ENCODE measurements at places on chromosomes 16 and 17.
A peak's percentile ranks its signal among the peaks of the same experiment; 100 is the strongest.

GRCh38 chr17:71098071-71098470 is 928.7 kb downstream of the KCNJ2 start:
- no peaks in the 10 kb centered on the region for H3K4me1 ChIP-seq
- H3K27ac ChIP-seq: no peak overlapping the region
- H3K36me3 ChIP-seq: no peaks in the 10 kb centered on the region
- peaks cover 8% of the 10 kb centered on the region for H3K27me3 ChIP-seq
- DNase-seq: no peak

GRCh38 chr17:79988185-79988971 is 47.3 kb downstream of the TBC1D16 start:
- no peak for DNase-seq
- peaks cover 41% of the 10 kb centered on the region for H3K4me1 ChIP-seq
- peak overlapping the region; percentile 15 for H3K27ac ChIP-seq
- H3K36me3 ChIP-seq: no peaks in the 10 kb centered on the region
- no peak overlapping the region for H3K4me3 ChIP-seq

DNA sequence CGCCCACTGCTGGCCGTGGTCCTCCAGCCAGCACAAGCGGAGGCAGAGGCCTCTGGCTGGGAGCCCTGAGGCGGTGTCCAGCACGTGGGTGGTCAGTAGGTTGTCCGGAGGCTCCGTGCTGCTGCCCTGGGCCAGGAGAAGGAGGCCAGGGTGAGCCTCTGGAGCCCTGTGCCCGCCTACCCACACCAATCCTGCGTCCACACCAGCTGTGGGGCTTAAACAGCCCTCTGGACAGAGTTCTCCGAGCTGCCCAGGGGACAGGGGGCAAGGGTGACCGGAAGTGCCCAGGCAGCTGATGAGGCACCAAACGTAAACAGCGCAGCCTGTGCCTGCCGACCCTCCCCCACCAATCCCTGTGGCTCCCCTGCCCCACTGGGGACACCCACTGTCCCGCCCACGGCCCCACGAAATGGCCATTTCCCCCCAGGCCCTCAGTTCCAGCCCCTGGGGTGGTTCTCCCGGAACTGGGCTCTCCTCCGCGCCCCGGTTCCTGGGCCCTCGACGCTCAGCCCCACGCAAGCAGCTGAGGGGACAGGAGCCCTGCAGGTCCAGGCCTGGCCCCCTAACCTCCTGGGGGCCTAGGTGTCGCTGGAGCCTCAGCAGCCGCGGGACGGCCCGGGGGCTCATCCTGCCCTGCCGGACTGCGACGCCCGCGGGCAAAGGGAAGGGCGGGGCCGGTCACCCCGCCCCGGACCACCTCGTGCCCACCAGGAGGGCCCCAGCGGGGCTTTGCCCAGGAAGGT is 27.9 kb upstream of the DBNDD1 start:
- peaks cover 14% of the 10 kb centered on the region for H3K27me3 ChIP-seq
- H3K4me1 ChIP-seq: peaks cover 3% of the 10 kb centered on the region
- H3K36me3 ChIP-seq: peaks cover 8% of the 10 kb centered on the region
- peak overlapping the region; percentile 53 for H3K4me3 ChIP-seq
- no peak for DNase-seq
- no peak overlapping the region for H3K27ac ChIP-seq

- H3K27me3 ChIP-seq: no peaks in the 10 kb centered on the region
- H3K27ac ChIP-seq: no peak overlapping the region
- no peaks in the 10 kb centered on the region for H3K36me3 ChIP-seq
- H3K4me1 ChIP-seq: no peaks in the 10 kb centered on the region
- no peak for DNase-seq
These were observed 13.0 kb downstream of the CPNE7 start for GRCh38 chr16:89588413-89589109.

DNA sequence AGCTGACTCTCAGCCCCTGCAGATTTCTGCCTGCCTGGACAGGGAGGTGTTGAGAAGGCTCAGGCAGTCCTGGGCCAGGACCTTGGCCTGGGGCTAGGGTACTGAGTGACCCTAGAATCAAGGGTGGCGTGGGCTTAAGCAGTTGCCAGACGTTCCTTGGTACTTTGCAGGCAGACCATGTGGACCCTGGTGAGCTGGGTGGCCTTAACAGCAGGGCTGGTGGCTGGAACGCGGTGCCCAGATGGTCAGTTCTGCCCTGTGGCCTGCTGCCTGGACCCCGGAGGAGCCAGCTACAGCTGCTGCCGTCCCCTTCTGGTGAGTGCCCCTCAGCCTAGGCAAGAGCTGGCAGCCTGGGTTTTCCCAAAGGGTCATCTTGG is 3.9 kb downstream of the GRN start:
- H3K27me3 ChIP-seq: peaks cover 8% of the 10 kb centered on the region
- peaks cover 3% of the 10 kb centered on the region for H3K4me1 ChIP-seq
- H3K4me3 ChIP-seq: no peak overlapping the region
- no peak for DNase-seq
- no peak overlapping the region for H3K27ac ChIP-seq
- peaks cover 7% of the 10 kb centered on the region for H3K36me3 ChIP-seq

DNA sequence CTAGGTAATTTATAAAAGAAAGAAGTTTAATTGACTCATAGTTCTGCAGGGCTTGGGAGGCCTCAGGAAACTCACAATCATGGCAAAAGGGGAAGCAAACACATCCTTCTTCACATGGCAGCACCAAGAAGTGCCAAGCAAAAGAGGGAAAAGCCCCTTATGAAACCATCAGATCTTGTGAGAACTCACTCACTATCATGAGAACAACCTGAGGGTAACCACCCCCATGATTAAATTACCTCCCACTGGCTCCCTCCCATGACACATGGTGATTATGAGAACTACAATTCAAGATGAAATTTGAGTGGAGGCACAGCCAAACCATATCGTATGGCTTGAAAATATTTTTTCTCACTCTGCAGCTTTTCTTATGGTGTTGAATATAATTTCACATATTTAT is 151.7 kb downstream of the ANKFN1 start:
- no peaks in the 10 kb centered on the region for H3K36me3 ChIP-seq
- H3K27me3 ChIP-seq: peaks cover 17% of the 10 kb centered on the region
- no peaks in the 10 kb centered on the region for H3K4me1 ChIP-seq

DNA sequence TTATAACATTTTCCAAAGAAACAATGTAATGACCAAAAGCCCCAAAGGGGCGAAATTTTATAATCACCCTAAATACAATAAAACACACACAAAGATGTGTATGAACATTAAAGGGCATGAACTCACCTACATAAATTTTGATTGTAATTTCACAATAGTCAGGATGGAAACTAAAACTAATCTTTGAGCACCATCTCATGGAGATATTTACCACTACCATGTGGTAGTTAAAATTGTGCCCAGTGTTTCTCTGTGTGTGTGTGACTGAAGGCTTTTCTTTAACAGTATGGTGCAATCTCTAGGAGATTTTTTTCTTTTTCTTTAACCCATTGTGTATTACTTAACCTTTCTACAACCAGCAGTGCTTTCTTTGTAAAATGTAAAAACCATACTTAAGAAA is 19.7 kb upstream of the MEIOC start:
- no peak overlapping the region for H3K4me3 ChIP-seq
- peaks cover 3% of the 10 kb centered on the region for H3K4me1 ChIP-seq
- no peaks in the 10 kb centered on the region for H3K27me3 ChIP-seq
- DNase-seq: no peak
- H3K36me3 ChIP-seq: no peaks in the 10 kb centered on the region

GRCh38 chr16:24446189-24446588 is 93.2 kb upstream of the RBBP6 start:
- DNase-seq: no peak
- no peak overlapping the region for H3K27ac ChIP-seq
- H3K36me3 ChIP-seq: no peaks in the 10 kb centered on the region
- H3K4me3 ChIP-seq: no peak overlapping the region

DNA sequence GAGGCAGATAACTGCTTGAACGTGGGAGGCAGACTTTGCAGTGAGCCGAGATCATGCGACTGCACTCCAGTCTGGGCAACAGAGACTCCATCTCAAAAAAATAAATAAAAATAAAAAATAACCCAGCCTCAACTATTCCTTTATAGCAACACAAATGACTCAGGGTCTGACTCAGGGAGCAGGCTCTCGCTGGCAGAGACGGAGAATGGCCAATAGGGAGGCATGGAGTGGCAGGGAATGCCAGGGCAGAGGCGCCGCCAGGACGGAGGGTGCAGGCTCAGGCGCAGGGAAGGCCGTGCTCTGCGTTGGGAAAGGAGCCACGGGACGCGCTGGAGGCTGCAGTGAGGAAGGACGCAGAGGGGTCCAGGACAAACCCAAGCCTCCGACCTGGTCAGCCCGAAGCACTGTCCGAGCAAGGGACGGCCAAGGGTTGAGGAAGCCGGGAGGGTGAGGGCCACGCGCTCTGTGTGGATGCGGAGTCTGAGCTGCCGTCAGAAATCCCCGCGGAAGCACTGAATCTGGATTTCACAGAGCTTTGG is 40.3 kb downstream of the PKD1 start:
- H3K4me3 ChIP-seq: no peak overlapping the region
- H3K36me3 ChIP-seq: peaks cover 3% of the 10 kb centered on the region
- no peaks in the 10 kb centered on the region for H3K27me3 ChIP-seq
- DNase-seq: no peak
- H3K27ac ChIP-seq: no peak overlapping the region

DNA sequence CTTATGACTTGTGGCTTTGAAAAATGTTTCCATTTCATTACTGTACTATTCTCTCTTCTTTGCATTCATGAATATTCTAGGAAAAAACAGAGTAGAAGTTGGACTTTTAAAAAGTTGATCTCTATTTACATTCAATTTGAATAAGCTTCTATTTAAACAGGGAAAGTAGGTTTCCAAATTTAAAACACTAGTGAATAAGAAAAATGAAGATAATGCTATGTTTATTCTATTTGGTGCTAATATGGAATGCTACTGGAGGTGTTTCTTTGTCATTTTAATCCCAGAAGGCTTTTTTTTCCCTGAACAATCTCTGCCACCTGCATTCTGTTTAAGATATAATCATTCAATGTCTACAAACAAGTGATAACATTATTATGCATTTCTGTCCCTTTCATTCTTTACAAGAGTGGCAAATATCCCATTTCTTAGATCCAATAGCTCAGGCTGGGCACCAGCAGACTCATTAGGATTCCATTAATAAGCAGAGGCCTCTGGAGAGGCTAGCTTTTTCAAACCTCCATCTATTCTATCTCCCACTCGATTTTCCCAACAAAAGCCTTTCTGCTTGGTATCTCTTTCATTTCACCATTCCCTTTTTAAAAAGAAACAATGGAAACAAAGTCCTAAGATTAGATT is 1001.6 kb upstream of the CDH8 start:
- H3K4me1 ChIP-seq: peaks cover 19% of the 10 kb centered on the region
- H3K27ac ChIP-seq: peak overlapping the region; percentile 2
- no peak overlapping the region for H3K4me3 ChIP-seq
- no peaks in the 10 kb centered on the region for H3K27me3 ChIP-seq

GRCh38 chr17:2237950-2238349 is 65.6 kb downstream of the SMG6 start:
- no peak overlapping the region for H3K27ac ChIP-seq
- DNase-seq: no peak
- H3K36me3 ChIP-seq: peaks cover 10% of the 10 kb centered on the region
- H3K4me1 ChIP-seq: no peaks in the 10 kb centered on the region

DNA sequence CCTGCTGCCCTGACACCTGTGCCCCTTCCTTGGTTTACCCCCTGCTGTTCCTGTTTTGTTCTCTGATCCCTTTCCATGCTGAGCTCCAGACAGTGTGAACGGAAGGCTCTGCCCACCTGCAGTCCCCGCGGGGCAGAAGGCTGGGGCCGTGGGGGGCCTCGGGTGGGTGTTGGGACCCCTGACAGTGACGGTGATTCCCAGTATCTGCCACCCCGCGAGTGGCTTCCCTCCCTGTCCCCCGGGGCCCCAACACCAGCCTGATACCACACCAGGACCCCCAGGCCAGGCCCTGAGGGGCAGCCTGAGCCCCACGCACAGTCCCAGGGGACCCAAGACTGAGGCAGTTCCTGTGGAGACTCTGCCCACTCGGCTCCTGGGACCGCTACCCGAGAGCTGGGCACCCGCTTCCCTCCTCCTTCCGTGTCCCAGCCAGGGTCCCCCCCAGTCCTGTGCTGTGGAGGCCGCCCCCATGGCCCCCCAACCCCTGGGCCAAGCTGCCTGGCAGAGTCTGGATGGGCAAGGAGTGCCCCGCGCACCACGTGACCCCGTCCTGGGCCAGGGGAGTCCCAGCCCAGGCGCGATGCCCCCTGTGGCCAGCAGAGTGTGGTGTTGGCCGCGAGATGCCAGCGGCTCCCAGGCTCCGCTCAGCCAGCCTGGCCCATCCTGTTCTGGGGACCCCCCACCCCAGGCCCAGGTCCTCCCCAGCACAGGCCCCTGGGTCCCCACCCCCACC is 10.0 kb upstream of the C1QTNF8 start:
- H3K36me3 ChIP-seq: no peaks in the 10 kb centered on the region
- H3K27me3 ChIP-seq: peaks cover 24% of the 10 kb centered on the region
- DNase-seq: peak; percentile 81
- H3K4me1 ChIP-seq: no peaks in the 10 kb centered on the region

- no peaks in the 10 kb centered on the region for H3K27me3 ChIP-seq
- H3K36me3 ChIP-seq: no peaks in the 10 kb centered on the region
- no peak overlapping the region for H3K4me3 ChIP-seq
- peaks cover 23% of the 10 kb centered on the region for H3K4me1 ChIP-seq
These were observed 412.0 kb downstream of the HAPSTR1 start for GRCh38 chr16:9503251-9503984.

- no peaks in the 10 kb centered on the region for H3K4me1 ChIP-seq
- no peak overlapping the region for H3K4me3 ChIP-seq
- no peak for DNase-seq
- H3K27me3 ChIP-seq: peaks cover 69% of the 10 kb centered on the region
- H3K36me3 ChIP-seq: peaks cover 1% of the 10 kb centered on the region
- no peak overlapping the region for H3K27ac ChIP-seq
These were observed 50.2 kb downstream of the ANKFN1 start for GRCh38 chr17:56203430-56203829.

GRCh38 chr17:75267411-75268232 is 3.4 kb downstream of the MIF4GD start:
- peaks cover 8% of the 10 kb centered on the region for H3K36me3 ChIP-seq
- H3K4me1 ChIP-seq: peaks cover 16% of the 10 kb centered on the region
- H3K4me3 ChIP-seq: no peak overlapping the region
- H3K27ac ChIP-seq: peak overlapping the region; percentile 7
- H3K27me3 ChIP-seq: no peaks in the 10 kb centered on the region
- DNase-seq: no peak

DNA sequence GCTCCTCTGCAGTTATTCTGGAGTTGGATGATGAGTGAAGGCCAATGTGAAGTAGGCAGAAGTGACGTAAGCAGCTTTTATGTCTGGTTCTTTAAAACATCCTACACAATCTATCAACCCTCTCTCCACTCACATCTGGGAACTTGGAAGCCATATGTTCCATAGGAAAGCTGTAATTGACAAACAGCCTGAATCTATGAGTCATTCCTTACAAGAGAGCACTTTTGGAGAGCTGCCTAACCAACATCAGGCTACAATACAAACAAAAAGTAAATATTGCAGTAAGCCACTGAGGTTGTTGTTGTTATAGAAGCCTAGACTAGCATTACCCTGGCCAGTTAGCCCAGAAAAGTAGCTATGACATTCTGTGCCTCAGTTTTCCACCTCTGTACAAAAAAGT is 5.9 kb downstream of the CCL7 start:
- H3K4me1 ChIP-seq: peaks cover 5% of the 10 kb centered on the region
- H3K4me3 ChIP-seq: no peak overlapping the region
- DNase-seq: no peak
- no peak overlapping the region for H3K27ac ChIP-seq
- no peaks in the 10 kb centered on the region for H3K36me3 ChIP-seq

- H3K4me3 ChIP-seq: no peak overlapping the region
- H3K4me1 ChIP-seq: no peaks in the 10 kb centered on the region
- peaks cover 6% of the 10 kb centered on the region for H3K27me3 ChIP-seq
- H3K27ac ChIP-seq: no peak overlapping the region
- H3K36me3 ChIP-seq: no peaks in the 10 kb centered on the region
These were observed 60.9 kb downstream of the SRCIN1 start for GRCh38 chr17:38544839-38545209.

All from progenitor cell of endocrine pancreas (in vitro differentiated cells).